ENCODE measurements at places on chromosomes 12 and 14.

DNA sequence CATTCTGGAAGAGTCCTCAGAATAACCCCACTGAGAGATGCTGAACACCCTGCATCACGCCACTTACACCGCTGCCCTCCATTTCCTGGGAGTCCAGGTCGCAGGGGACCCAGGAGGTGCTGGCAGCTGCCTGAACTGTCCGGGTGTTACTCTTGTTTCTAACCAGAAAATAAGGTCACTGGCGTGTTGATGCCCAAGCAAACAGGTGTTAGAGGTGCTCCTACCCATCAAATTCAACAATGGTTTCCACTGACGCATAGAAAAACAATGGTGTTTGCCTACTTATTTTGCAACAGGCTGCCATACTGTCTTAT is 23.8 kb downstream of the PITPNM2 start:
- DNase-seq: no peak

DNA sequence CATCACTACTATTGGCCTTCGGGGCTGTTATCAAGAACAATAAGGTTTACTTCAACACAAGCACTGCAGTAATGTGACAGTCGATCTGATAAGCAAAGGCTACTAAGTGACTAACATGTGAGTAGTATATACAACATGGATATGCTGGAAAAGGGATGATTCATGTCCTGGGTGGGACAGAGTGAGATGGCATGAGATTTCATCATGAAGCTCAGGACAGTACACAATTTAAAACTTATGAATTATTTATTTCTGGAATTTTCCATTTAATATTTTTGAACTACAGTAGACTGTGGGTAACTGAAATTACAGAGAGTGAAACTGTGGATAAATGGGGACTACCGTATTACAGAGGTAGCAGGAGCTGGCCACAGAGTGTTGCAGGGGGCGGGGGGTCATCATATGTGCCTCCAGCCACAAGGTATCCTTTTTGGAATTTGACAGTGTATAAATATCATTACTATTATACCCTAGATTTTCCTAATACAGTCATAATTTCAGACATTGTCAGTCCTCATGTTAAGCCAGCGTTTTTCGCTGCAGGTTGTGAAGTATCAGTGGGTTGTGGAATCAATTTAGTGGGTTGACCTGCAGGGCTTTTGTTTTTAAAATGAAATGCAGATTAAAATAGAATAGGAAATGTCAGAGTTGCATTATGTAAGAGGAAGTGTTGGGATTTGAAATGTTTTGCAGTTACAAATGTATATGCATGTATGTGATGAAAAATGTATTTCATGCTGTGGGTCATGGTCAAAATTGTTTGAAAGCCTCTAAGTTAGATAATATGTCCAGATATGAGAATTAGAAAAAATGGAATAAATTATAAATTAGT is 148.0 kb upstream of the NUDT4 start:
- DNase-seq: no peak

DNA sequence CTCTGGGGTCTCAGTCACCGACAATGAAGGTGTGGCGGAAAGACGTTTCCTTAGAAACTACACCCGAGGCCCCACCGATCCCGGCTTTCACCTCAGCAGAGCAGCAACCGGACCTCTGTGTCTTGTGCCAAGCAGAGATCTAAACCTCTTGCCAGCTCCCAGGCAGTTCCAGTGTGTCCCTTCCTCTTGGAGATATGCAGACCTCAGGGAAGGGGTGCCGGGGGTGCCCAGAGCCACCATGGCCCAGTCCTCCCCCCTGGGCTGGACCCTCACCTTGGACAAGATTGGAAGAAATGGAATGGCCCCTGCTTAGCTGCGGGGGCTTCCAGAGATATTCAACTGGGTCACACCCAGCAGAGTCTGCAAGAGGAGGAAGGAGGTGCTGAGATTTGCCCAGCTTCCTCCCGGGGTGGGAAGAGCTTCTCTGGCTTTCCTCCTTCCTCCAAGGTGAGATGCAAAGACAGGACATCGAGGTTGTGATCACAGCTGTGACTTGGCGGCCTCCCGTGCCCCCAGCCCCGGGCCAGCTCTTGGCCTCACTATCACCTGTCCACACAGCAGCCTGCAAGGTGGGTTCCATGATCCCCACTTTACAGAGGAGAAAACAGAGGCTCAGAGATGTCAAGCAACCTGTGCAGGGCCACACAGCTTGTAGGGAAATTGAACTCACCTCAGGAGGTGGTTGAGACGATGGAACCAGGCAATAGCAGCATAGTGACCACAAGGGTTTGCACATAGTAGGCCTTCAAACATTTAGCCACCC is 281.7 kb upstream of the RTL1 start:
- DNase-seq: no peak

DNA sequence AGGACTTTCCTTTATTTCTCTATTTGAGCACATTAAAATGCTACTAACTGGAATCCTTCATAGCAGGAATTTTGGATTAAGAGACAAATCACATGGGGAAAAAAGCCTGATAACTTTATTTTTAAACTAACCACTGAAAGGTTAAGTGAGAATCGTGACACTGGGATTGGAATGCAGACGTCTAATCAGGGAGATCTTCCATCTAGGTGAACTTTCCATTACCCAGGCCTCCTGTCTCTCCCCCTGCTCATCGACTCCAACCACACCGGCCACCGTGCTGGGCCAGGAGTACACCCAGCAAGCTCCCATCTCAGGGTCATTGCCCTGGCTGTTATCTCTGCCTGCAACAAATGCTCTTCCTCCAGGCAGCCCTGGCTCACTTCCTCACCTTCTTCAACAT is 19.0 kb downstream of the PTGER2 start:
- DNase-seq: no peak

DNA sequence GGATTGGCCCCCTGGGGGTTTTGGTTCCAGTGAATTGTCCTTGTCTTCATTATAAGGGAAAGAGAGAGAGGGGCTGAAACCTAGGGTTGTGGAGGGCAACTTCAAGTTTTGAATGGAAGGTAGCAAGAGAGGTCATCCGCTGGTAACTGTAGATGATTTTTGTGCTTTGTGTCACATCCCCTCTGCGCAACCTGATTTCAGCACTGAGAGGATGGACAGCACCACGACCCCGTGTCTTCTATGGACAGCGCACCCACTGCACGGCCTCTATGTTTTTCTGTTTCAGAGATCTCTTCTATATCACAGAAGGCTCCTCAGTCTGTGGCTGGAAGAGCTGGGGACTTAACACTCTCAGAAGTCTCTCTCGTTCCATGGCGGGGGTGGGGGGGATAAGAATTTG is 127.0 kb upstream of the RPH3A start:
- no peak for DNase-seq

GRCh38 chr12:100221523-100221922 is 20.9 kb downstream of the ACTR6 start:
- DNase-seq: no peak

GRCh38 chr14:23544511-23545447 is 6.8 kb downstream of the ZFHX2 start:
- DNase-seq: no peak

GRCh38 chr12:98208816-98209215 is 306.6 kb upstream of the TMPO start:
- no peak for DNase-seq

DNA sequence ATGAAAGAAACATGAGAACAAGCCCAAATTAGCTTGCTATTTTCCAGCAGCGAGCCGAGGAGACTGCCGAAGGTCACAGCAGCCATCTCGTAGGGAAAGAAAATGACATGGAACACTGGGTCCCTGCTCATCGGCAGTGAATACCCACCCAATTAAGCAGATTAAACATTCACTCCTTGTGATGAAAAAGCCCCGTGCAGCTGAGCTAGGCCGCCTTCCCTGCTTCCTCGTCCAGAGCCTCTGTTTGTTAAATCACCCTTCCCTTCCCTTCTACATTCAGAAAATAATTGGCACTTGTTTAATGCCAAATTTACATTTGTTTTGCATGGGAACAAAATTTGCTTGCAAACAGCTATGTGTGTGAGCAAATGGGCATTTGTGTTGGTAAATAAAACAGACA is 342.5 kb downstream of the RMST start:
- DNase-seq: no peak

GRCh38 chr12:132196038-132196872 is 52.0 kb downstream of the NOC4L start:
- DNase-seq: no peak

DNA sequence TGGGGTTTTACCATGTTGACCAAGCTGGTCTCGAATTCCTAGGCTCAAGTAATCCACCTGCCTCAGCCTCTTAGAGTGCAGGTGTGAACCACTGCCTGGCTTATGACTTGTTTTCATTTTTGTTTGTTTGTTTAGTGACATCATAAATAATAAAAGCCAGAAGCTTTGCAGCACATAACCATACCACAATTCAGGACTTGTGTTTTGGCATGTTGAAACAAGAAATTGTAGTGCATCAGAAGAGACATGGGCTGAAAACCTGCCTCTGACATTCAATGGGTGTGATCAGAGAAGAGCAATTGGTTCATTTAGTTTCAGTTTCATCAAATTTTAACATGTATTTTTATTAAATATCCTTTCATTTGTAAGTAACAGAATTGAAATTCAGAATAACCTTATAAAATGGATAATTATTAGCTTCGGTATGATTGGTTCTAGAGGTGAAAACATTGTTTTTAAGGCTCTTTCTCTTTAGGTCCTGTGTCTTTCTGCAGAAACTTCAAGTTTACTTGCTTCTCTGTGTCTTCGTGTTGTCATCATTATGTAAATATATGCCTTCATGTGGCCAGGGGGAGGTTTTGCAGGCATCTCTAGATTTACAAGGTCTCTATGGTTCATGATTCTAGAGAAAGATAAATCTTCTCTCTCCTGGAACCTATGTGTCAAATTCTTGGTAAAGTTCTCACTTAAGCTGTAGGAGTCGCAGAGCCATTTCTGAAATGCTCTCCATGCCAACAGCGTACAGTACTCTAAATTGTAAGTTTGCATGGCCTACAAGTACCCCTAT is 312.0 kb downstream of the KCNC2 start:
- no peak for DNase-seq

DNA sequence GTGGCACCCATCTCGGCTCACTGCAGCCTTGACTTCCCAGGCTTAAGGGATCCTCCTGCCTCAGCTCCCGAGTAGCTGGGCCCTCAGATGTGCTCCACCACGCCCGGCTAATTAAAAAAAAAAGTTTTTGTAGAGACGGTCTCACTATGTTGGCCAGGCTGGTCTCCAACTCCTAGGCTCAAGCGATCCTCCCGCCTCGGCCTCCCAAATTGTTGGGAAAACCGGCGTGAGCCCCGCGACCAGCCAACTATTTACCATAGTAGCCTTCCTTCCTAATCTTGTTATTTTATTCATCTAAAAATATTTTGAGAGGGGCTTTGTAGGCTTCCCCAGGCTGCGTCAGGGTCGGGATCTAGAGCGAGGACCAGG is 25.4 kb upstream of the YY1 start:
- DNase-seq: no peak

GRCh38 chr14:61566537-61567225 is 128.6 kb upstream of the HIF1A start:
- no peak for DNase-seq

- no peak for DNase-seq
Measured at GRCh38 chr14:81509838-81510452, 23.7 kb downstream of the SEL1L start.
